Vagina (tissue), 2 donors: ENCODE measurements at places on chromosomes 4 and X.

- DNase-seq = no peak
These were observed 253.0 kb upstream of the NDST4 start for GRCh38 chr4:115366390-115366789.

GRCh38 chrX:29560065-29560464 is 655.3 kb upstream of the MAGEB2 start:
- DNase-seq = no peak

DNA sequence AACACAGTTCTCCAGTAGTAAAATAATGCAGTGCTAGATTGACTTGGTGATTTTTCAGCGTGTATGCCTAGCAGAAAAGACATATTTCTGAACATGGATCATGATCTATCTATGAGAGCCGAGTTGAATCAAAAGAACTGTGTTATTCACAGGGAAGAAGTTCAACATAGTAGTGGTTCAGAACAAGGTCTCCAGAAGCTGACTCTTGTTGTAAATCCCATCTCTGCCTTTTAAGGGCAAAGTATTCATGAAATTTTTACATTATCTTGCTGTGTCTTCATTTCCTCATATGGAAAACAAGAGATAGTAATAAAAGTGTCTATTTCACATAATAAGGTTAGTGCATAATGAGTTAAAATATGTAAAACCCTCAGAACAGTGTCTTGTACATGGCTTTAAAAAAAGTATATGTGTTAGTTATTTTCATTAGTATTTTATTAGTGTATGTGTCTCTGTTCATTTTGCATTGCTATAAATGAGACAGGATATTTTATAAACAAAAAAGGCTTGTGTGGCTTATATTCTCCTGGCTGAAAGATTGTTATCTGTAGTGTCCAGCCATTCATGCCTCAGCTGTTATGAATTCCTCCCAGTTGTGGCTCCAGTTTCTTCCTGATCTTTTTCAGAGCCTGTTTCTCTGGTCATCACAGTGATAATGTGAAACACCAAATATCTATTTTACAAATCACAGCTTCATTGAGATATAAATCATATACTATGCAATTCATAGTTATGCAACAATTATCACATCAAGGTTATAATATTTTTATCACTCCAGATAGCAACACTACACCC is 1351.2 kb downstream of the STIM2 start:
- DNase-seq = no peak

- no peak for DNase-seq
These were observed 178.0 kb downstream of the DCLK2 start for GRCh38 chr4:150256225-150256620.

GRCh38 chr4:8744083-8744805 is 127.4 kb downstream of the HMX1 start:
- DNase-seq = no peak

DNA sequence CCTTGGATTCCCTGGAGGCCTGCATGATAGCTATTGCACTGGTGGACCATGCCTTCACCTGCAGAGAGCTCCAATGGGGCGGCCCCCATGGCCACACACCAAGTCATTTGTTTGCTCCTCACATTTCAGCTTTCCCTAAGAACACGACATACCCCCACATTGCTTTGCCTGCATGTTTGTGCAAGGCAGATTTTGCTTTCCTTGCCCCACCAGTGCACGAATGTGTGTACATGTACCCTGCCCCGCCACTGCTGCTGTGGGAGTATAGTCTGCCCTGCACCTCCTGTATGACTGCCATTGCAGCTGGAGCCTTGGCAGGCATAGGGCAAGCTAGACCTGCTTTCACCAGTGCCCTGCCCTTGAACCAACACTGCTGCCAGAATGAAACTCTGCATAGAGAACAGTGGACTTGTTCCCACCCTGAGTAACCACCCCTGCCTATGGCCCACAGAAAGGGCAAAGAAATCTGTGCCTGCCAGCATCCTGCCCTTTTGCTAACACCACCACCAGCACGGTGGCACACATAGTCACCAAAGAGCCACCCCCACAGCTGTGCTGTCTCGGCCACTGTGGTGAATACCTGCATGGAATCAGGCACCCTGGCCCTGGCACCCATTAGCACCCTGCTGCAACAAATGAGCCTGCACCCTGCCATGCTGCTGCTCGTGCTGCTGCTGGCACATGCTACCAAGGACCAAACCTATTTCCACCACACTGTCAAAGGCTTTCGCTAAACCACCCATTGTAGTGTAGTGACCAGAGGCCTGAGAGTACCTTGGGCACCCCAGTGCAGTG is 661.7 kb upstream of the FAM241A start:
- no peak for DNase-seq
